Stimulated activated CD8-positive, alpha-beta memory T cell treated with anti-CD3 and anti-CD28 coated beads, Interleukin-12 subunit alpha, Interleukin-12 subunit beta, amount 100 ng/mL, for 1 hour (primary cell): ENCODE measurements at places on chromosomes 6 and 20.

- DNase-seq: no peak
Measured at GRCh38 chr6:167700199-167700598, 126.5 kb upstream of the AFDN start.

- DNase-seq: no peak
Measured at GRCh38 chr6:35730745-35731413, 6.0 kb upstream of the ARMC12 start.

GRCh38 chr6:15520626-15521203 lies 142.1 kb downstream of the DTNBP1 start:
- DNase-seq: no peak

- DNase-seq: no peak
Measured at GRCh38 chr6:111720931-111721496, 115.3 kb upstream of the TRAF3IP2 start.

GRCh38 chr6:142763205-142763604 lies 181.8 kb downstream of the HIVEP2 start:
- no peak for DNase-seq
